Bladder microvascular endothelial cell (primary cell): ENCODE measurements at places on chromosomes 13 and 19. TPM values are rescaled to one million over a fixed set of nuclear protein-coding genes. Genes with fewer than 3 reads are reported as not detected.

Gene LIM2
- total RNA-seq: not detected in 2 replicates

Gene PRR36
- 0.13 TPM in 1 of 2 replicates, not detected in the other for total RNA-seq

Gene SMAD9
- 2.3 and 9.6 TPM in 2 replicates for total RNA-seq

Gene HIPK4
- 0.06 TPM in 1 of 2 replicates, not detected in the other for total RNA-seq

Gene SIGLEC12
- total RNA-seq: not detected in 2 replicates

Gene SAE1
- 174 and 175 TPM in 2 replicates for total RNA-seq

Gene ZNF69
- total RNA-seq: 4.5 and 13.5 TPM in 2 replicates

Gene NLRP4
- not detected in 2 replicates for total RNA-seq

Gene SH2D3A
- total RNA-seq: 0.32 and 2.0 TPM in 2 replicates

Gene ZNF527
- 2.9 and 5.6 TPM in 2 replicates for total RNA-seq

Gene C2CD4C
- total RNA-seq: 0.32 and 3.5 TPM in 2 replicates

Gene ZFP28
- 4.9 and 7.7 TPM in 2 replicates for total RNA-seq

Gene RASIP1
- total RNA-seq: 60.3 and 78.2 TPM in 2 replicates

Gene PTH2
- not detected in 2 replicates for total RNA-seq

Gene IZUMO2
- not detected in 2 replicates for total RNA-seq

Gene CALR
- total RNA-seq: 1,348 and 1,646 TPM in 2 replicates

Gene SYNE4
- 0.06 TPM in 1 of 2 replicates, not detected in the other for total RNA-seq

Gene GIPC3
- total RNA-seq: 0.32 and 0.57 TPM in 2 replicates

Gene P2RY11
- 1.1 and 4.3 TPM in 2 replicates for total RNA-seq

Gene POU4F1
- total RNA-seq: under 0.01 and 0.06 TPM in 2 replicates

Gene RDH8
- total RNA-seq: not detected in 2 replicates

Gene DCT
- not detected in 2 replicates for total RNA-seq

Gene ZNF433
- total RNA-seq: 1.6 and 2.0 TPM in 2 replicates

Gene MCF2L
- 11.9 and 39.2 TPM in 2 replicates for total RNA-seq

Gene FAM216B
- not detected in 2 replicates for total RNA-seq

Gene SMIM44
- not detected in 2 replicates for total RNA-seq

Gene C1QTNF9
- 0.06 and 0.97 TPM in 2 replicates for total RNA-seq
